ENCODE measurements at places on chromosomes 3 and 15.

- H3K27ac ChIP-seq, result no peak overlapping the region
- H3K27me3 ChIP-seq, result no peaks in the 10 kb centered on the region
- H3K36me3 ChIP-seq, result peaks cover 15% of the 10 kb centered on the region
- H3K4me3 ChIP-seq, result no peak overlapping the region
- DNase-seq, result no peak
These were observed 37.3 kb downstream of the ABCC5 start for GRCh38 chr3:183980403-183980802.

- DNase-seq, result peak; percentile 56
- H3K36me3 ChIP-seq, result no peaks in the 10 kb centered on the region
- peaks cover 5% of the 10 kb centered on the region for H3K4me1 ChIP-seq
- H3K27ac ChIP-seq, result no peak overlapping the region
These were observed 81.7 kb downstream of the RYR3 start for GRCh38 chr15:33392453-33392852.

DNA sequence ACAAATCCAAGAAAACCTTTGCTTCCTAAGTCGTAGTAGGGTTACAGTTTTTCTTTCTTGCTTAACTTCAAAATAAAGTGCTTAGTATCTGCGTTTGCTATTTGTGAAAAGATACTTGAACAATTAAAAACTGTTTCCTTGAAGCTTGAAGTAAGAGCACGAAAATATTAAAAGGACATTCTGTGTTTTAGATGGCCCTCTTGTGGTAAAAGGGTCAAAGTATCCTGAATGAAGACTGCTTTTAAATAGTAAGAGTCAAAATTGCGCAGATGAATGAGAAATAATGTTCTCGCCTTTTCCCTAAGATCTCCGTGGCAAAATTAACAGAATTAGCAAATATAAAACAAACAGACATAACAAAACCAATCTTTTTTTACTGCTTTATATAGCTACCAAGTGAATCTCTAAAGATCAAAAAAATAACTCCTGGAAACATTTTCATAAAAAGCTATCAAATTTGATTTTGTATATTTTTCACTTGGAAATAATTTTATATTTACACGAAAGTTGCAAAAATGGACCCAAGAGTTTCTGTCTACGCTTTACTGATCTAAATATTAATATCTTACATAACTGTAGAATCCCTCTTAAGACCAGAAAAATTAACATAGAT is 175.4 kb downstream of the MBNL1 start:
- H3K4me3 ChIP-seq, result no peak overlapping the region
- peaks cover 10% of the 10 kb centered on the region for H3K4me1 ChIP-seq
- no peaks in the 10 kb centered on the region for H3K36me3 ChIP-seq
- H3K27ac ChIP-seq, result no peak overlapping the region
- H3K27me3 ChIP-seq, result no peaks in the 10 kb centered on the region

DNA sequence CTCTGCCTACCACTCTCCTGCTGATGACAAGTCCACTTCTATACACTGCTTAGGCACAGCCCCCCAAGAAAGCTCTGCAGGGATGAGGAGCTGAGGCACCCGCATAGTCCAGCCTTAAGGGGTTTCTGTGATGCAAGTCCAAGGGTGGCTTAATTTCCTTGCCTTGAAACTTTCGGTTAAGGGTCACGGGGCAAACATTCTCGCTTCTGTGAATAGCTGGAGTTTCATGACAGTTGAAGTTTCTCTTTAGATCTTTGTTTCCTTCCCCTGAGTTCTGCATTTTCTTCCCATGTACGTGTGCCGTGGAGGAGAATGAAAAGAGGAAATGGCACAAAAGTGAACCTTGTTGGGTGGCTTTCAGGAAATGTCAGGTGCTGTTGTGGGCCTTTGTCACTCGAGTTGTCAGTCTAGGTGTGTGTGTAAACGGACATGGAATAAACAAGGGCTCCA is 7.0 kb downstream of the GPR160 start:
- no peak overlapping the region for H3K4me3 ChIP-seq
- no peaks in the 10 kb centered on the region for H3K36me3 ChIP-seq
- peaks cover 16% of the 10 kb centered on the region for H3K4me1 ChIP-seq
- no peak for DNase-seq
- H3K27ac ChIP-seq, result no peak overlapping the region

DNA sequence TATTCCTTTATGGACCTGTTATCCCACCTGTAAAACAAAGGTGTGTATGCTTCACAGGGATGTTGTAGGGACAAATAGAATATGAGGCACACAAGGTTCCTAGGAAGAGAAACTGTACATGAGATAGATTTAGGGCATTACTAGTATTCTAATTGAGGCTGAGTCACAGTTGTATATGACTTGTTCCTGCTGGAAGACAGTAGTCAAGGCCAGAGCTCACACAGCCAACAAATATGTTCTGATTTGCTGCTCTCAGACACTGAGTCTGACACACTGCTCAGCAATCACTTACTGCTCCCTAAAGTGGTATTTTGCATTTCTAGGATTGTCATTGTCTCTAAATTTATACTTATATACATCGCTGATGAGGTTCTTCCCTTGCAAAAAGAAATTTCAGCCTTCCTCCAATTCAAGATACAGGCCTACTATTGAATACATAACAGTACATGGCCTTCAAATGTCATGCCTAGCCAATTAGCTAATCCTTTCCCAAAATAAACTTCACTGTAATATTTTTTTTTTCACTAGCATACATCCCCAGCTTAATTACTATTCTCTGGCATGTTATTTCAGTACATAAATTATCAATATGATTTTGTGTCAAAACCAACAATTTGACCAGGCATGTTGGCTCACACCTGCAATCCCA is 69.8 kb downstream of the TIGIT start:
- no peak overlapping the region for H3K27ac ChIP-seq
- no peak overlapping the region for H3K4me3 ChIP-seq
- H3K27me3 ChIP-seq, result no peaks in the 10 kb centered on the region
- H3K4me1 ChIP-seq, result peaks cover 12% of the 10 kb centered on the region
- no peak for DNase-seq

- H3K27me3 ChIP-seq, result no peaks in the 10 kb centered on the region
- no peak overlapping the region for H3K4me3 ChIP-seq
- DNase-seq, result no peak
- H3K4me1 ChIP-seq, result peaks cover 11% of the 10 kb centered on the region
- no peaks in the 10 kb centered on the region for H3K36me3 ChIP-seq
These were observed 14.8 kb upstream of the PARP14 start for GRCh38 chr3:122665881-122666280.

DNA sequence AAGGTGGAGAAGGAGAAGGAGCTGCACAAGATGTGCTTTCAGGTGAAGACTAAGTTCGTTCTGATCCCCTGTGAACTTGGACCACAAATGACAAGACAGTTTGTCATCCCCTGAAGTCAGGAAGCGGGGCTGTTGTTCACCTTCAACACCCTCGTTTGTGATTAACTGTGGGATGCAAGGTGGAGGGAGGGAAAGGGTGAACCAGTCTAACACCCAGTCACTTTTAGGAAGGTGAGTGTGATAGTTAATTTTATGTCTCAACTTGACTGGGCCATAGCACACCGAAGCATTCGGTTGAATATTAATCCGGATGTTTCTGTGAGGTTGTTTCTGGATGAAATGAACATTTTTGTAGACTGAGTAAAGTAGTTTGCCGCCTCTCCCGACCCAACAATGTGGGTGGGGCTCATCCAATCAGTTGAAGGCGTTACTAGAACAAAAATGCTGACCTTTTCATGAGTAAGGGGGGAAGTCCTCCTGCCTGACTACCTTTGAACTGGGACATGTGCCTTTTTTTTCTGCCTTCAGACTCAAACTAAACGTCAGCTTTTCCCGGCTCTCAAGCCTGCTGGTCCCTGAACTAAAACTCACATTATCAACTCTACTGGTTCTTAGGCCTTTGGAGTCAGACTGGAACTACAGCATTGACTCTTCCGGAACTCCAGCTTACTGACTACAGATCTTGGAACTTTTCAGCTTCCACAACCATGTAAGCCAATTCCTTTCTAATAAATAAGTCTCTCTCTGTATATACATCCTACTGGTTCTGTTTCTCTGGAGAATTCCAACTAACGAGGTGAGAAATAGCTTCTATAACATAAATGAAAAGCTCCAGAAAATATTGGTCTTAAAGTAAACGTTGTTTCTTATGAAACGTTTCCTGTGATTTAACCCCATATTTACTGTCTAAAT is 264.0 kb upstream of the SLITRK3 start:
- no peak overlapping the region for H3K4me3 ChIP-seq
- H3K4me1 ChIP-seq, result no peaks in the 10 kb centered on the region
- no peak overlapping the region for H3K27ac ChIP-seq
- H3K36me3 ChIP-seq, result no peaks in the 10 kb centered on the region

DNA sequence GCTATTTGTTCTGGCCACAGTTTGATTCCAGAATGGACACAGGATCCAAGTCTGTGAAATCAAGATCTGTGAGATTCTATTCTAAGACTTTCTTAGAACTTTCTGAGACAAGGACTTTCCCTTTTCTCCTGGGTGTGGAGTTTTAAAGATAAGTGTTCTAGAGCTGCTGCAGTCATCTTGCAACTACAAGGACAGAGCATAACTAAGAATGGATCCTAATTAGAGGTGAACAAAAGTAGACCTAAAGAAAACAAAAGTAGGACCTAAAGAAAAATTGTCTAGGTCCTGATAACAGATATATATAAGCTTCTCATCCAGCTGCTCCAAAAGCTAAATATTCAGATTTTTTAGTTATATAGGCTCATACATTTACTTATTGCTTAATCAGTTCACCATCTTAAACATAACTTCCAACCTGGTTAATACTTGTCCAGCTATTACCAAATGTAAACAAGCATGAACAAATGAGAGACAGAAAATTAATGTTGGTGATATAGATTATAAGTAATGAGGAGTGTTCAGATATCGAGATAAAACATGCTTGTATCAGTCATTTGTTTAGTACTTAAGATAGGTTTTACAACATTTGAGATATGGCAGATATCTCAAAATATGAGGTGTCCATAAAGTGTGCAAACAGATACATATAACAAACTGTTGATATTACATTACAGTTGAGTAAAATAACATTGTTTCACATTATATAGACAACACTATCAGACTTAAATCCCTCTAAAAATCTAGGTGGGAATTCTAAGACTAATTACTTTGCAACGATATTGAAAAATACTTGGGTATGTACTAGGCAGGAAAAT is 75.1 kb downstream of the CD200 start:
- no peak overlapping the region for H3K4me3 ChIP-seq
- DNase-seq, result no peak
- H3K4me1 ChIP-seq, result peaks cover 37% of the 10 kb centered on the region
- H3K27me3 ChIP-seq, result no peaks in the 10 kb centered on the region

- no peaks in the 10 kb centered on the region for H3K27me3 ChIP-seq
- peak overlapping the region; percentile 39 for H3K27ac ChIP-seq
These were observed 200.5 kb downstream of the KLF13 start for GRCh38 chr15:31526916-31527690.

Measured in GM23338 (cell line).